Neural crest cell (in vitro differentiated cells): ENCODE measurements at places on chromosomes 1 and 21. TPM values are rescaled to one million over a fixed set of nuclear protein-coding genes. Genes with fewer than 3 reads are reported as not detected.

Gene SGIP1
- 5.3 and 5.9 TPM in 2 replicates for total RNA-seq

Gene ANKRD34A
- total RNA-seq = 0.49 and 1.2 TPM in 2 replicates

Gene KCNA3
- total RNA-seq = 2.8 TPM in 2 replicates

Gene HHIPL2
- total RNA-seq = 0.23 and 0.42 TPM in 2 replicates

Gene ASPM
- total RNA-seq = 53.3 and 57.6 TPM in 2 replicates

Gene FAM72B
- 9.3 and 10.3 TPM in 2 replicates for total RNA-seq

Gene NCDN
- total RNA-seq = 32.6 and 33.7 TPM in 2 replicates

Gene LCE1F
- total RNA-seq = not detected in 2 replicates

Gene TMEM82
- total RNA-seq = not detected in 2 replicates

Gene S100A14
- not detected in 2 replicates for total RNA-seq

GRCh38 chr1:42952303-42953001 is 6.2 kb downstream of the SLC2A1 start:
- DNase-seq = no peak

DNA sequence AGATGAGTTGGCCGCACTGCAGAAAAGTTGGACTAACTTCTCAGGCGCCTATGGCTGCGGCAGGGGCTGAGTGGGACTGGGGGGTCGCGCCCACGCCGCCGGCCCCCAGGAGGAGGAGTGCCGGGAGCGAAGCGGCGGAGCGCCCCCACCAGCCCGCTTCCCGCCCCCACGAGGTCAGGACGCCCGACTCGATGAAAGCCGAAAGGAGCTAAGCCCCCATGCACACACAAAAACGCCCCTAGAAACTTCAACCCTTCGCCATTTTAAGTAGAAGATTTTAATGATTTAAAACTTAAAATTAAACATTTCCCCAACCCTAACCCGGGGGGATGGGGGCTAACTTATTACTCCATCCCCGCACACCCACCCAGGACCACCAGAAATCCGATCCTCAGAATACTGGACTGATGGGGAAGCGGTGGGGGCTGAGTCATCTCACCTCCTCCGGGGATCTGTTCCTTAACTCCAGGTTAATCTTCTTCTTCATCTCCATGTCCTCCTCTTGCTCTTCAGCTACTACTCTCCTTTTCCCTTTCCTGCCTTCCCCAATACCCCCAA is 539 bp downstream of the ANP32E start:
- DNase-seq = no peak

GRCh38 chr1:222898191-222898527 is 83.3 kb downstream of the DISP1 start:
- no peak for DNase-seq

GRCh38 chr1:20178634-20179370 is 7.1 kb upstream of the UBXN10 start:
- no peak for DNase-seq

DNA sequence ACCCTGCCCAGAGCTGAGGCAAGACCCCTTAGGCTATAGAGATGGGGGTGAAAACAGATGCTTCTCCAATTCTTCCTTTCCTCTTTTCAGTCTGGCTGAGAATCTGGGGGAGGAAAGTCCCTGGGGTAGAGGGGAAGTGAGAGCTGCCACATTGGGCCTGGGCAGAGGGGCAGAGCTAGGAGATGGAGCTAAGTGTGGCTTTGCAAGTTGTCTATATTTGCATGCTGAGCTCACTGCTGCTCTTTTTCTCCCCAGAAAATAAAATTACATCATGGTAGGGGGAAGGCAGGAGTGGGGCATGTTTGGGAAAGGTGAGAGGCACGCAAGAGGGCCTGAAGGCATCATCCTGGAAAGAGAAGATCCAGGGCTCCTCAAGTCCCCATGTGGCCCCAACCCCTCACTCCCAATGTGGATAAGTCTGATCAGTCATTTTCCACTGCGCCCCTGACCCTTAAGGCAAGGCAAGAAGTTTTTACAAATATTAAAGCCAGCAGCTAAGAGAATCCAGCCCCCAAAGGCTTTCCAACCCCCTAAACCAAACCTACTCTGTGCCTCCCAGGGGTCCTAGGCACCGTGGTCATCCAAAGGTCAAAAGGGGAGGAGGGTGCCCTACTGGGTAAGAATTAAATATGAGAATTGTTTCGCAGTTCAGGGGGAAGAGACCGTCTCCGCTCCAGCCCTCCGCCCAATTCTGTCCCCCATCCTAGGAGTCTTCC is 500 bp upstream of the PEA15 start:
- no peak for DNase-seq

- no peak for DNase-seq
Measured at GRCh38 chr1:113870778-113871177, 734 bp downstream of the PTPN22 start.

DNA sequence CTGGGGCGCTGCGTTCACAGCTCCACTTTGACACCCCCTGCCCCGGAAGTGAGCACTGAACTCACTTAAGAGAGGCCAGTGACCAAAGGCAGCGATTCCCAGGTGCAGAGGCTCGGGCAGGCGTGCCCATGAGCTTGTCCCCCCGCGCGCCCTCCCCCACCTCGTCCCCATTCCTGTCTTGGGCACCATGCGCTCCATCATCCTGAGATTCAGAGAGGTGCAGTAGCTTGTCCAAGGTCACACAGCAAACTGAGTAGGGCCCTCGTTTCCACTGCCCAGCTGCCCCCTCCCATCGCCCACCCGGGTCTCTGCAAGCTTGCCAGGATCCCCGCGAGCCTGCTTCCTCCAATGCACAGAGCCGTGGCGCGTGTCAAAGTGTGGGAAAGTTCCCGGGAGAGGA is 68.0 kb downstream of the SYT2 start:
- no peak for DNase-seq

DNA sequence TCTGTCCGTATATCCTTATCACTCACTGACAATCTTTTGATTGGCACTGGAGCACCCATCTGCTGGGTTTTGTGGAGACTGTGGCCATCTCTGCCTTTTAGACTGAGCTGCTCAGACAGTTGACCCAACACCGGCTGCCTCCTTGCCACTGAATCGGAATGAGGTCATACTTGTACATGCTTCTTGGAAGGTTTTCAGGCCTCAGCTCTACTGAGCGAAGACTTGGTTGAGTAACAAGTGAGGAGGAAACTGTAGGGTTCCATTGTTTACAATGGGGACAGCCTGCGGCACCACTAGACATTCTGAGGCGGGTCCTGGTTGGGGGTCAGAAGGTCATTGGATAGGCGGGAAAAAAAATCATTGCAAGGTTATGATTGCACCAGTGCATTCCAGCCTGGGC is 320.3 kb downstream of the KIF26B start:
- no peak for DNase-seq

- DNase-seq = no peak
Measured at GRCh38 chr1:157272729-157273524, 134.7 kb upstream of the ETV3 start.

GRCh38 chr1:150798525-150798924 is 9.5 kb downstream of the CTSK start:
- DNase-seq = no peak

- DNase-seq = no peak
Measured at GRCh38 chr1:99768104-99768503, 1.7 kb upstream of the FRRS1 start.

DNA sequence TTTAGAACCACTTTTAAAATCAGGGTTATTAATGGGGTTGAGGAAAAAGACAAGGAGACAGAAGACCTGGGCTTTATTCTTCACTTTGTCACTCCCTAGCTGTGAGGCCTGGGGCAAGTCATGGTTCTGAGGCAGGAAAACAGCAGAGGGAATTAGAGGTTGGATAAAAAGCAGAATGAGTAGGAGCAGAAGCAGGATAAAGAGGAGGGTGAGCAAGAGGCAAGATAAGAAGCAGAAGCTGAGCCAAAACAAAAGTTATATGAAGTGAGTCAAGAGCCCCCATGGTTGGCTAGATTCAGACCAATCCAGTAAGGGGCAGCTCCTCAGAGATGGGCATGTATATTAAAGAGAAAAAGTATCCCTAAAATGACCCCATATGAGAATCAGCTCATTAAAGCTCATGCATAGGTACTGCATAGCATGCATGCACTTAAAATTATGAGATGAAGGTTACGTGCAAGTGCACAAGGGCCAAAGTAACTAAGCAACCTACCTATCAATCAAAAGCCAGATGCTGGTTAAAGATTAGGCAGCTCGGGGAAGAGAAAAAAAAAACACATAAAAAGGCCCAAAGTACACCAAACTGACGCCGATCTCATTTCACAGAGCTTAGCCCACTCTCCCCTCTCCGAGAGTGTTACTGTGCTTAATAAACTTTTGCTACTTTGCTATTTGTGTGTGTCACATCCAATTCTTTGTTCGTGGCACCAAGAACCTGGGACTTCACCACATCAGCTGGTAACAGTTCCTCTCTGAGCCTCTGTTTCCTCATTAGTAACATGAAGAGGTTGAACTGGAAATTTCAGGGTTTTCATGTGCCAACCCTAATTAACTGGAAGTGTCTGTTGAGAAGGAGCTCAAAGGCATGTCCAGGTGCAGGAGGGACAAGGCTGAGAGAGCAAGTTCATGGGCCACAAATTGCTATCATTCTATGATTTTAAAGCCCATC is 2.2 kb downstream of the AVPR1B start:
- no peak for DNase-seq

GRCh38 chr1:147723691-147724323 is 36.6 kb downstream of the GJA5 start:
- peak; percentile 3 for DNase-seq

DNA sequence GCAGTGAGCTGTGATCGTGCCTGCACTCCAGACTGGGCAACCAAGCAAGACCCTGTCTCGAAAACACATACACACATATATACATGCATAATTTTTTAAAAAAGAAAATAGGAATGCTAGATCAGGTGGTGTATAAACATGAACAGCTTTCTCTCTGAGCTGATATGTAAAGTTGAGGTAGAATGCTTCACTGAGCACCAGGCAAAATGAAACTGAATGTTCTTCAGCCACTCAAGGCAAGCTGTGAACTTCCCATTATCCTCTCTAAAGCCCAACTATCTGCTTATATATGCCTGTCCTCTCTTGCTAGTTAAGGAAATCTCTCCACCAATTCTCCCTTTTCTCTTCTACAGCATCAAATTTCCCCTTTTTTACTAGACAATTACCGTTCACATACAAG is 93.0 kb downstream of the NUF2 start:
- DNase-seq = no peak

GRCh38 chr1:15994081-15994480 is 10.0 kb upstream of the SRARP start:
- DNase-seq = no peak

DNA sequence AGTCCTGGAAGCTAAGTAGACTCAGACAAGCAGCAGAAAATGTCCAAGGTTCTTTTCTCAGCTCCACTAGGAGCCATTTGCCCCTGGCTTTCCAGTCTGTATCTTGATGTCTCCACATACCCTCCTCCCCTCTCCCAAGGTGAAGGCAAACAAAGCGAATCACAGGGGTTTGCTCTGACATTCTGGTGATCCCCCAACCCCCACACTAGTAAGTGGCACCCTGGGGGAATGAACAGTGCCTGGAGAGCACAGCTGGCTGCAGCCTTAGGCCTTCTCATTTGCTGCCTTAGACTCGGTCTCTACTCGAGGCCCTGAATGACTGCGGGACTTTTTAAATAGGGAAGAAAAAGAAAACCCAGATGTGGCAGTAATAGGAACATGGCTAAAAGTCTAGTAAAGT is 15.3 kb downstream of the ERI3 start:
- DNase-seq = no peak

- DNase-seq = no peak
Measured at GRCh38 chr1:82391712-82392111, 591.0 kb downstream of the ADGRL2 start.

DNA sequence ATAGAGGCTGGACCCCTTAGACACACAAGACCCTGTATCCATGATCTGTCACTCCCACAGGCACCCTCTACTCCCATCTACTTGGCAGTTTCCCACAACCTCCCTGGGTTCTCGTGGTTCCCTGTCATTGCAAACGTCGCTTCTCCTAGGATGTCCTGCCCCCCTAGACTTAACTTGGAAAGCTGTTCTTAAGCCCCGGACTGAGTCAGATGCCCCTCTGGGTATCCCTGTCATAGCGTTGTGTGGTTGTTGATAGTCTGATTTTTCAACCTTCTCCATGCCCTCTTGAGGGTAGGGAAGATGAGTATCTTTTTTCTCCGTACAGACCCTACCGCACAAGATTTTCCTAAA is 11.8 kb downstream of the RCC1 start:
- DNase-seq = no peak

DNA sequence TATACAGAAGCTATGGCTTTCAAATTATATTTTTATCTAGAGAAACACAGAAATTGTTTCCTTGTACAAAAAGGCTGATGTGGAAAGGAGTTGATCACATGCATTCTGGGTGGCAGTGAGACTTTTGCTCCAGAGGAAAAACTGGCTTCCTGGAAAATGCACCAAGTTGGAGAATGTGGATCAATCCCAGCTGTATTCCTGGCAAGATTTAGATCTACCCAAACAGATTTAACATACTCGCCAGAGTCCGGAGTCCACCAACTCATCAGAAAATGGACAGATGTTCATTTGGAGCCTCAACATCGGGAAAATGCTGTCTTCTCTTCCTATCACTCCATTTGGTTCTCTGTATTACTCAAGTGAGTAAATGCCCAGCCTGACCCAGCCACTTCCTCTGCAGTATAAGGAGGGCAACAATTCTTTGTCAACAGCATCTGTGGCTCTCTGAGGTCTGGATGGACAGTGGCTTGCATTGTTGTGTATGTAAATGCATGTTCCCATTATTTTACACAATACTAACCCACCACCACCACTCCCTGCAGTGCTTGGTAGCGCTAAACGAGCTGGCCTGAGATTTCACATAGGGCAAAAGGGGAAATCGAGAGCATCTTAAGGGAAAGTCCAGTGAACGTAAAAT is 226.2 kb upstream of the IRF2BP2 start:
- no peak for DNase-seq

DNA sequence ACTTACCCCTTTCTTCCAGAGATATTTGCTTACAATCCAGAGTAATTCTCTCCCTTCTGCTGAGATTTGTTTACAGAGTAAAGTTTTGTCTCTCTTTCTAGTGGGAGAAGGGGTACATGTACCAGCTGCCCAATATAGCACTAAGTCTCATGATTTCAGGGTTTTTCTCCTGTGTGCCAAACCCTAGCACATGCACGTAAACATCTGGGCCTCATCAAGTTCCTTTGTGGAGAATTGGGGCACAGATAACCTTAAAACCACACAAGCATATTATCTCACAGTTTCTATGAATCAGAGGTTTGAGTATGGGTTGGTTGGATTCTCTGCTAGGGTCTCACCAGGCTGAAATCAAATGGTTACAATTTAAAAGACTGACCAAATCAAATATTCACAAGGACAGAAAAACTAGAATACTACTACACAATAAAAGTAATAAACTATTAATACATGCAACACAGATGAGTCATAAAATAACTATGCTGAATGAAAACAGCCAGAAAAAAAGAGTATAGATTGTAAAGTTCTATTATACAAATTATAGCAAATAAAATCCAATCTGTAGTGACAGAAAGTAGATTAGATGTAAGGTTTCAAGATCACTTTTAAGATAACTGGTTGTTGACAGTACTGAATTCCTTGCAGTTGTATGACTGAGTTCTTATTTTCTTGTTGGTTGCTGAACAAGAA is 347.4 kb upstream of the PTBP2 start:
- no peak for DNase-seq

GRCh38 chr1:230163205-230163604 is 96.2 kb downstream of the GALNT2 start:
- DNase-seq = no peak

GRCh38 chr21:27261676-27262075 is 294.8 kb upstream of the ADAMTS5 start:
- DNase-seq = no peak
